ENCODE measurements at places on chromosomes 7 and 10.
A peak's percentile ranks its signal among the peaks of the same experiment; 100 is the strongest.

DNA sequence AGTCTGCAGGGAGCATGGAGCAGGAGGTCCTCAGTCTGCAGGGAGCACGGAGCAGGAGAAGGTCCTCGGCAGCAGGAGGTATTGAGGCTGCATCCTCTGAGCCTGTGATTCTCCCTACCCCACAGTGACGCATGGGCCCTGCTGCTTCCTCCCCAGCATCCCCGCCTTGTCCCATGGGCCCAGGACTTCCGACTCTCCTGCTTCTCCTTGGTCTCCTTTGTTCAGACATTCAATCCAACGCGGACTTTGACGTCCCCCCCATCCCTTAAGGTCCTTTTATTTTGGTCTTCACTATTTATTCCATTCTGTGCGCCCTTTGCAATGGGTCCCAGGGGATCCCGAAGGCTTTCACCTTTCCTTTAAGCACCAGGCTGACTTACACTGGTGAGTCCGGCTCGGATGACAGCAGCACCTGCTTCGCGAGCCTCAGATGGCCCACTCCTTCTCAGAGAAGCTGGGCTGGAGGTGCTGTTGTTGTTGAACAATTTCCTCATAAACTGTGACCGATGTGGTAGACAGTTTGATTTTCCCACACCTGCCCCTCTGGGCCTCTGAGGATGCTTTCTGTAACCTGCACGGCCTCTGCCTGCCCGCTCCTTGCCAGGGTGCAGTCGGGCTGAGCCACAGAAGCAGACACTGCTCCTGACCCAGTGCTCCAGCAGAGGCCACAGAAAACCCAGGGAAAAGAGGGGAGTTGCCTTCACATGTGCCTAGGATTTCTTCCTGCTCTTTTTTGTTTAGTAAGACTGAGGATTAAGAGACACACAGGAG is 407.2 kb upstream of the SHH start:
- no peak for DNase-seq

GRCh38 chr7:151954866-151955820 is 1.1 kb upstream of the GALNTL5 start:
- DNase-seq = no peak

GRCh38 chr10:27197980-27198620 is 42.5 kb downstream of the ACBD5 start:
- DNase-seq = no peak

GRCh38 chr7:108570146-108570755 is 577 bp downstream of the DNAJB9 start:
- DNase-seq = peak; percentile 13

DNA sequence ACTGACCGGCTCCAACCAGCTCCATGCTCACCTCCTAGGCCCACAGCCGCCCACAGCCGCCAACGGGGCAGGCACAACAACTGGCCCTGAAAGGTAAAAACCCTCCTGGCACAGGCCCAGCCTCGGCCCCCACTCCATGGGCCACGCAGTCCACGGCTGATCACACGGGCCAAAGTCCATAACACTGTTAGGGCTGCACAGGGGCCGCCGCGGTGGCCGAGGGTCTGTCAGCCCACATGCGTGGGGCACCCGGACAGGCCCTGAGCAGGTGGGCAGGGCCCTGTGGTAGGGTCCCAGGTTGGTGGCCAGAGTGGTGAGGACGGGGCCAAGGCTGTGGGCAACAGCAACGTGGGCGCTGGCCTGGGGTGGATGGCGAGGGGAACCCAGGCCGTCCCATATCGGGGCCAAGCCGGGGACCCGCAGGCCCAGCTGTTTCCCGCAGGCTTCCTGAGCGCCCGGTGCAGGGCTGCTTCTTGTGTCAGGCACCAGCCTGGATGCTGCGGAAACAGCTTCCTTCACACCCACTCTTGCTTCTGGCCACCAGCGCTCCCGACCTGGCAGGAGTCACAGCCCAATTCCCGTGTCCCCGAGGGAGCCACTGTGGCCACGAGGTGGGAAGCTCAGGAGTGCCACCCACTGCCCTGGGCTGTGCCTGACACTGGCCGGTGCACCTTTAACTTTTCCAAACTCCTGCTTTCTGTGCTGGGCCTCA is 29.2 kb downstream of the CYP2W1 start:
- DNase-seq = no peak

- DNase-seq = no peak
These were observed 16.5 kb upstream of the ANTXRL start for GRCh38 chr10:46270086-46270811.

- no peak for DNase-seq
These were observed 104.7 kb upstream of the EEPD1 start for GRCh38 chr7:36048141-36048901.

- no peak for DNase-seq
These were observed 14.7 kb upstream of the TNS3 start for GRCh38 chr7:47596502-47597202.

GRCh38 chr7:55277916-55278315 is 87.2 kb upstream of the LANCL2 start:
- no peak for DNase-seq

- DNase-seq = no peak
These were observed 28.6 kb downstream of the VIM start for GRCh38 chr10:17256627-17257026.

DNA sequence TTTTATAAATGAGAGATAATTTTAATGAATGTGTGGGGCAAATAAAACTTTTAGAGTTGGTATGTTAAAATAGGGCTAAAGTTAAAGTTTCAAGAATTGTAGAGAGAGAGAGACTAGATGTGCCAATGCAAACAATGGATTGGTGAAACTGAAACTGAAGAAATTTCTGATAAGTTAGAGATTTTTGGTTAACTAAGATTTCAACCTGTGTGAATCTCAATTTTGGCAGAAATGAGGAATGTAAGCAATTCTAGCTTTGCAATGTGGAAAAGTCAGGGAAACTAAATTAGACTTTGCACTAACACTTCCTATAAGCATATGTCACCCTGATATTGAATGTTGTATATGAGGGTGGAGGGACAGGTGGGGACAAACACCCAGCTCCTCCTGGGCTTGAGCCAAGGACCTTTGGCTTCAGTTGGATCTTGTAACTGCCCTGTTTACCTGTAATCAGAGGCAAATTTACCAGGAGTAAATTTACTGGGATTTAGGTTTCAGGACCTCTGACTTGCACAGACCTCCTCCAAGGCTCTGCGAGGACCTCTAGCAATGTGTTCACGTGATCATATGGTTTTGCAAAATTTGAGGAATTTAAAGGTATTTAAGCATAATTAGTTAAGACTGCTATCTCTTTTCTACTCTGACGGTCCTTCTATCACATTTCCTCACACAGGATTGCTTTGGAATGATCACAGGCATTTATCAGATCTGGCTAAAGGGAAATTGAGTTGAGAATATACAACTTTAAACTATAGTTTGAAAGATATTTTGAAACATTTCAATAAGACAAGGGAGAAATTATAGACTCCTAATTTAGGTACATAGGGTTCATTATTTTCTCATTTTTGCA is 33.1 kb upstream of the RPA3 start:
- no peak for DNase-seq

GRCh38 chr7:85230623-85231022 is 43.8 kb upstream of the SEMA3D start:
- DNase-seq = no peak

GRCh38 chr7:2567679-2568278 is 9.0 kb downstream of the IQCE start:
- no peak for DNase-seq

DNA sequence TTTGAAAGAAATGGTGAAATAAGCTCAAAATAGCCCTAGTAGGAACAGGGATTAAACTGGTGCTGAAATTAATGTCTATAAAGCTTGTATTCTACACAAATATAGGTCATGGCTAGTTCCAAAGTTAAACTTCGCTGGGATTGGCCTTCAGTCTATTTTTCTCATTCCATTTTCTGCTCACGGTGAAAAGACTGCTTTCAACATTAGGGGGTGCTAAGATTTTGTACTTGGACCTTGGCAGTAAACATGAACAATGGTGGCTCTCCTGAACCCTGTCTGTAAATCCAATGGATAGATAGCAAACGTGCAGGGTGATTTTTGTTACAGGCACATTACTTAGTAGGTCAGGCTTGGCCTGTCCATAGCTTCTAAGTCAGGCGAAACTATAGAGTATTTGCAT is 36.0 kb upstream of the RSU1 start:
- no peak for DNase-seq

- DNase-seq = no peak
These were observed 72.5 kb downstream of the CXCL12 start for GRCh38 chr10:44312401-44312800.

GRCh38 chr10:127012769-127013152 is 107.5 kb downstream of the DOCK1 start:
- DNase-seq = no peak

DNA sequence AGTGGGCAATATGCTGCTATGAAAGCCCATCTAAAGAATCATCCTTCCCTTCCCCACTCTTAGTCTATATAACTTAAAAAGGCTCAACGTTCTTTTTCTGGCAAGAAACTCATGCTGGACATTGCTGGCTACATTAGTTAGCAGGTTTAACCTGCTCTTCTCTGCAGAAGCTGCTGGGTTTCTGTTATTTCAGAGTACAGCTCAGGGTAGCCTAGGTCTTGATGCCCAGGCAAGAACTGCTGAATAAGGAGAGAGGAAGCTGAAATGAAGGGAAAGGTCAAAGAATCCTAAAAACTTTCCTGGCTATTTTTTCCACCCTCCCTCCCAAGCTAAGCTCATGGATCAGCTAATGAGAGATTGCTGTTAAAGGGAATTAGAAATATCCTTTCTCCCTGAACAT is 79.4 kb downstream of the ANKIB1 start:
- no peak for DNase-seq

GRCh38 chr7:23021596-23021995 is 7.7 kb upstream of the HYCC1 start:
- no peak for DNase-seq

GRCh38 chr10:70942725-70943124 is 54.4 kb upstream of the PCBD1 start:
- no peak for DNase-seq

GRCh38 chr7:147861945-147862344 is 728.6 kb upstream of the C7orf33 start:
- DNase-seq = no peak

DNA sequence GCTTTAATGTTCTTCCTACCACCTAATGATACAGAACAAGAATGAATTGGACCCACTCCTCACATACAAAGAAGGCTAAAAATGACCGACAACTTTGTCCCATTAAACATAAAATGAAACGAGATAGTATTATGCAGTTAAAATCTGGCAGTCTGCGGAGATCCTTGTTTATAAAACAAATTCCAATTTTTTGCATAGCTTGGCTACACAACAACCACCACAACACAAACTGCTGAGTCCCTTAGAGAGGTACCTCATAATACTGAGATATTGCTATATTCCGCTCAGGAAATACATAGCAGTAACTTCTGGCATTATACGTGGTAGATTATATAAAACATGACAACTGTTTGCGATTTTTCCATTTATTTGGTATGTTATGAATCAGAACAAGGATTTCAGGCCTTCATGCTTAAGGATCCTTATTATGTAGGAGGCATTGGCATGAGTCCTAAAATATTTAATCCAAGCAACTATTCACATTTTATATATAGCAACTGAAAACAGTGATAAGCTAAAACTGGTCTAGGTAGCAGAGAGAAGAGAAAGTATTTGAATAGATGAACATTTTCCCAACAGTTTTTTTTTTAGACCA is 96.0 kb downstream of the ANK3 start:
- no peak for DNase-seq

GRCh38 chr10:117411479-117412399 is 36.5 kb upstream of the PDZD8 start:
- DNase-seq = no peak

DNA sequence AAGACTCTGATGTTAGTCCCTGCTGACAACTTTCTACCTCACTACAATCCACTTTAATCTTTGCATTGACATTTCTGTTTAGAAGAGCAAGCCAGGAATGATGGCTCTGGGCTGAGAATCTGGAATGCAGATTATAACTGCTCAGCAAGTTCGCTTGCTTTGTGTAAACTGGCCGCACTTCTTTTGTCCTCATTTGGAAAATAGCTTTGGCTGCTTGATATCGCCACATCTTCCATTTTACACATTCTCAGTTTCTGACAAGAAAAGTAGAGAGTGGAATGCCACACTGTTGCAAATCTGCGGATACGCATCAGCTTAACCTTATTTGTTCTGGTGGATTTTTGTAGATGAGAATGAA is 429.8 kb downstream of the KCNMA1 start:
- DNase-seq = no peak

GRCh38 chr10:100858261-100858660 is 54.5 kb upstream of the SLF2 start:
- no peak for DNase-seq
